ENCODE measurements at places on chromosomes 2 and 18.

DNA sequence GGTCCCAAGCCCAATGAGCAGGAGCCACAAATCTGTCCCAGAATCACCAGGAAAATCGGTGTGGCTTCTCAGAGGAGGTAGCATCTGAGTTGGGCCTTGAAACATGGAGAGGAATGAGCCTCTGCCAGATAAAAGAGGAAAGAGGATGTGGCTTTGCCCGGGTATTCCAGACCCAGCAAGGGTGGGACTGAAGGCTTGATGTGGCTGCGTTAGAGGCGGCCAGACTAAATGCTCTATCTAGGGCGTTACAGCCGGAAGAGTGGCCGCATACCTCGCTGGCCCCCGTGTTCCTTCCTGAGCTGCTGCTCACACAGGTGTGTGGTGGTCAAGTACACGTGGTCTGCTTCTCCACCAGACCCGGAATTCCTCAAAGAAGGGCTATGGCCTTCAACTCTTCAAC is 33.9 kb upstream of the POMC start:
- DNase-seq: no peak

DNA sequence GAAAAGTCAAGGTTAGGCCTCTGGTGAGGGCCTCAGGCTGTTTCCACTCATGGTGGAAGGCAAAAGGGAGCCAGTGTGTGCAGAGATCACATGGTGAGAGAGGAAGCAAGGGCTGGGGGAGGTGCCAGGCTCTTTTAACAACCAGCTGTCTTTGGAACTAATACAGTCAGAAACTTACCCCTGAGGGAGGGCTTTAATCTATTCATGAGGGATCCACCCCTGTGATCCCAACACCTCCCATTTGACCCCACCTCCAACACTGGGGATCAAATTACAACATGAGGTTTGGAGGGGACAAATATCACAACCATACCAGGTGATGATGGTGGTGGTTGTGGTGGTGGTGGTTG is 10.9 kb downstream of the POLI start:
- no peak for DNase-seq

DNA sequence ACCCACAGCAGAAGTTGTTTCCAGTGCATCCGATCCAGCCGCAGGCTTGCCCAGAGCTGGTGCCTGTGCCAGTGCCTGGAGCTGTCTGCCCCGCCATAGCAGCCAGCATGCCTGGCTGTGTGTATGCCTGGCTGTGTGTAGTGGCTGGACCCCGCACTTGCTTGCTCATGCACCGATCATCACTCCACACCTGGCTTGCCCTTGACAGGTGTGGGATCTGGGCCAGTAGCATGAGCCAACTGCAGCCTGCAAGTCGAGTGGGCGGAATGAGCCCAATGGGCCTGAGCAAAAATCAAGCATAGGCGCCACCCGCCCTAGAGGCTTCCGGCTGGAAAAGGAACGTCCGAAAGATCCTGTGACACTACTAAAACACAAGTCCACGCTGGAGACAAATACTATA is 74.5 kb downstream of the EPB41L3 start:
- no peak for DNase-seq

DNA sequence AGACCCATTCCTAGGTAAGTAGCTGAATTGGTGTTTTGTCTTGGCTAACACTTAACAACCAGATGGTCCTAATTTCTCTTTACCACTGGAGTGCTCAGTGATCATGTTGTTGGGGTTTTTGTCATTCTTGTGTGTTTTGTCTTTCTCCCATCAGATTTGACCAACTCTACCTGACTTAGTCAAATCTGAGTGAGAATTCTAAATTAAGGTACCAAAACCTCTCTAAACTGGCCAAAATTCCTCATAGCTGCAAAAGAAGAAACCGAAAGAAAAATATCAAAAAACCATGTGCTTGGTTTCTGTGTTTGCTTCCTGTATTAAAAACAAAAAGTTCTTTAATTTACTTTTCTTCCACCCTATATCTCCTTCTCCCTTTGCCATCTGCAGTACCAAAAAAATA is 350.7 kb upstream of the SPHKAP start:
- DNase-seq: no peak

All from testis (tissue), 5 donors.